CD8-positive, alpha-beta memory T cell (primary cell): ENCODE measurements at places on chromosomes 7 and 10. TPM values are rescaled to one million over a fixed set of nuclear protein-coding genes. Genes with fewer than 3 reads are reported as not detected.
A peak's percentile ranks its signal among the peaks of the same experiment; 100 is the strongest.

DENND2A gene
- total RNA-seq: not detected

GLRX3 gene
- 155 TPM for total RNA-seq

MOGAT3 gene
- not detected for total RNA-seq

DNA sequence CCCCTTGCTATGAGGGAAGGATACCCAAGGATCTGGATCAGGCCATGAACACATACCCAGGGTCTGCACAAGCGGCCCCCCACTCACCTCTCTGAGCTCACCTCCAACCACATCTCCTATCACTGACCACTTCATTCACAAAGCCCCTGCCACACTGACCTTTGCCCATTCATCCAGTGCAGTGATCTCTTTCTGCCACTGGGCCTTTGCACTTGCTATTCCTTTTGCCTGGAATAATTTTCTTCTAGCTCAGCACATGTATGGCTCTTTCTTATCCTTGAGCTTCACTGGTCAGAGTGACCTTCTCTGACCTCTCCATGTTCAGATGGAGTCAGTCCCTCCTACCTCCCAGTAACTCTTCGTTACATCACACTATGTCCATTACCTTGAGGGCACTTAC lies 48.3 kb downstream of the ADRA2A start:
- no peak for DNase-seq

- no peak for DNase-seq
Observed at GRCh38 chr7:116315293-116315692, 105.0 kb downstream of the TES start.

- DNase-seq: no peak
Observed at GRCh38 chr10:46096909-46097575, 51.0 kb upstream of the MSMB start.

GRCh38 chr10:31133792-31134310 lies 102.2 kb upstream of the ZNF438 start:
- DNase-seq: peak; percentile 75

- no peak for DNase-seq
Observed at GRCh38 chr10:133019191-133019590, 68.5 kb upstream of the ADGRA1 start.

GRCh38 chr7:31688372-31688771 lies 1.4 kb downstream of the PPP1R17 start:
- DNase-seq: no peak

- no peak for DNase-seq
Observed at GRCh38 chr7:1226186-1226901, 6.3 kb upstream of the UNCX start.

DNA sequence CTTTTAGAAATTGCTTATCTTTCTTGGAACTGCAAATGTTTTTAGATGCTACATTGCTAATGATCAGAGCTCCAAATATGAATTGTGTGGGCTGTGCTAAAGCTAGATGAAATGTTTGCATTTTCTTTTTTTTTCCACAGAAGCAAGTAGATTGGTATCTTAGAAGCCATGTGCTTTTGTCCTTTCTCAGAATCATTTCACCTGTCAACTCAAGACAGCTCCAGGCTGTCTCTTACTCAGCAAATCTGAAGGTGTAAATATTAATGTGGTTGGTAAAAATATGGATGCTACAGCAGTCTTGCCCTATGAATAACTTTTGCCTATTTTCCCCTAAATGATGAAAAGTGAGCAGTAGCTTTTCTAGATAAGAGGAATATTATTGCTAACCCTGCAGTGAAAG lies 41.2 kb downstream of the AP3M1 start:
- DNase-seq: no peak

DNA sequence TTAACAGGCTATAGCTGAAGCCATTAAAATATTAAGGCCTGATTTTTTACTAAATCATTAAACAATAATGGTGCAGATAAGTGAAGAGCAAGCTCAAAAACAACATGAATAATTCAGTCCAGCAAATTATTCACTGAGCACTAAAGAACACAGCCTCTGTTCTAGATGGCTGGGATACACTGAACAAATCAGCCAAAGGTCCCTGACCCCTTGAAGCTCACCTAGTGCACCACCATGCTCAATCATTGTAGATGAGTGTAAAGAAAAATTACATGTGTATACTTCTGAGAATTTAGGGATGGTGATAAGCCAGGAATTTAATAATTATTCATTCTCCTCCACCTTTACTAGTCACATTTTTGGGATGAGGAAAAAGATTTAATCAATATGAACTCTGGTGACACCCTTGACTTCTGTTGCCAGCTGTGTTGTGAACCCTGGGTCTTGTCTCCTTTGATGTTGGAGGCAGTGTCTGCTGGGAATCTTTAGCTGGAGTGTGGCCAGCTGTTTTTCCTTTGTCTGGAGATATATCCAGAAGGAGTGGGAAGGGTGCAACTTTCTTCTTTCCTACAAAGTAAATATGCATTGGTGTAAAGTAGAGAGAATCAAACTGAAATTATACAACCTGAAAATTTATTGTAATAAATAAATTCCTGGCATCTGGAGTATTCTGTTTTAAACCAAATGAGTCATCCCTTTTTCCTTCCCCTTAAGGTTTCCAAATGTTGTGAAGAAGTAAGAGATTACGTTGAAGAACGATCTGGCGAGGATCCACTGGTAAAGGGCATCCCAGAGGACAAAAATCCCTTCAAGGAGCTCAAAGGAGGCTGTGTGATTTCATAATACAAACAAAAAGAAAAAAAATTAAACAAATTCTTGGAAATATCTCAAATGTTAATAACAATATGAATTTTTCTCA lies 4.0 kb downstream of the GNGT1 start:
- DNase-seq: no peak

DNA sequence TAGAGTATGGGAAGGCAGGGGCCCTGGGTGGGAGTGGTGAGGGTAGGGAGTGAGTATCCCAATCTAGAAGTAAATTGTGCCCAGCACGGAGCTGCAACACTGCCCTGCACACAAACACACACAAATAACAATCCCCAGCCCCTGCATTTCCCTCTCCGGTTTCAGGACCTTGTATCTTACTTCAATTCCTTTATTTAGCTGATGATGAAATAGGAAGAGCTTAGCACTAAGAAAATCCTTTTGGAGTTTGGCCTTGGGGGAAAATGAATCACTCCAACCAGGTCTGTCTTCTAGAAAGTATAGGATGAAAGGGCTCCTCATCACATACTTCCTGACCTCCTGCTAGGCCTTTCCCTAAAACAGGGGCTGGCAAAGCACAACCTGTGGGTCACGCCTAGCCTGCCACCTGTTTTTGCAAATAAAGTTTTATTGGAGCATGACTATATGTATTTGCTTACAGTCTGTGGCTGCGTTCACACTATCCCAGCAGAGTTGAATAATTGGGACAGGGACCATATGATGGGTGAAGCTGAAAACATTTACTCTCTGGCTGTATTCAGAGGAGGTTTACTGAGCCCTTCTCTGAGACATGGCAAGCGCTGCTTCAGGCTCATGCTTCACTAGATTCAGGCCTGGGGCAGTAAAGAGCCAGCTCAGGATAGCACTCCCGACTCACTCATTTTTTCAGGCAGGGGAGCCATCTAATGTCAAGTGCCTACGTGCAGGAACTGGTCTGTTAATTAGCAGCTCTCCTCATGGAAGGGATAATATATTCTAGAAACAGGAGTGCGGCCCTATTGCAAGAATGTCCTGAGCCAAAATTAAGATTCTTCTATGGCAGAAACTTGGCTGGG lies 111.0 kb downstream of the EGFR start:
- DNase-seq: no peak

DNA sequence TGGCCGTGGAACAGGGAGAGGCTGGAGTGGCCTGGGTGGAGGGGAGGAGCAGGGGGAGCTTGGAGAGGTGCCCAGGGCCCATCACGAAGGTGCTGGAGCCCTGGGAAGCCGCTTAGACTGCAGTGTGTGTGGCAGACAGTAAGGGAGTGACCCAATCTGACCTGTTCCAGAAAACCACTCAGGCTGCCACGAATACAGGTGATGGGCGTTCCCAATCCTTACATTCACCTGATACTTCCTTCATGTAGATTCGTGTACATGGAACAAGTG lies 161.7 kb downstream of the SVIL start:
- DNase-seq: no peak
